ENCODE measurements at places on chromosomes 11 and 22. TPM values are rescaled to one million over a fixed set of nuclear protein-coding genes. Genes with fewer than 3 reads are reported as not detected.

DNA sequence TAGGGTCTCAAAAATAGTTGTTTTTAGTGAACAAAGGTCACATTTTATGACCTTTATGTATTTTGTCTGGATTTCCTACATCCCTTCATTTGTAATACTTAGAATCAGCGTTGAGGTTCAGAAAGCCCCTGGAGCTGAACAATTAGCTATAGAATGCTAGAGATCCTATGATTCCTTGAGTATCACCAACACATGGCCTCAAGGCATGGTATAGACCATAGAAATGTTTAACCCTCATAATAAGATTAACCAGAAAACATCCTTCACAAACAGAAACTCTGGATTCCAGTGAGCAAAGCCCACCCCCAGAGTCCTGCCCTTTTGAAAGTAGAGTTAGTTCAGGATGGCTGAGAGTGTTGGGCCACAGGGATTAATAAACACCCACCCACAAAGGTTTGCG, 77.3 kb downstream of the CYB5R2 start:
- no peak overlapping the region for H3K4me3 ChIP-seq
- DNase-seq = no peak
- H3K36me3 ChIP-seq = no peaks in the 10 kb centered on the region
- no peaks in the 10 kb centered on the region for H3K27me3 ChIP-seq

- DNase-seq = no peak
- H3K4me3 ChIP-seq = no peak overlapping the region
- H3K36me3 ChIP-seq = no peaks in the 10 kb centered on the region
Observed at GRCh38 chr11:116736763-116737162, 36.0 kb downstream of the BUD13 start.

The PNPLA2 gene
- 50.8 TPM for total RNA-seq

The MB gene
- total RNA-seq = not detected

DNA sequence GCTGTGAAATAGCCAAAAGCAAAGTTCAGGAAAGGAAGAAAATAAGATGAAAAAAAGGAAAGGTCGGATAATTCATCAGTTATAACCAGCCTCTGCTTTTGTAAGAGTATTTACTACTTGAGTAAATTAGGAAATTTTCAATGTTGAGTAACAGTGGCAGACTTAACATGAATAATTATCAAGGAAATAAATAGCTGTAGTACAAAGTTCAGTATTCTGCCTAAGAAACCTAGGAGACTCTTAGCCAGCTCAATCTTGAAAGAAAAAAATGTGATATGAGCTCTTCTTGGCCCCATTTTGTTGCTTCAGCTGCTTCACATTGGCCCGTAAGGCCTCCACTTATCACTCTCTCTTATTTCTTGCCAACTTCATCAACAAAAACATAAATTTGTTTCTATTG, 17.0 kb upstream of the DNAJB7 start:
- DNase-seq = no peak
- H3K36me3 ChIP-seq = peaks cover 12% of the 10 kb centered on the region
- H3K27me3 ChIP-seq = no peaks in the 10 kb centered on the region
- no peaks in the 10 kb centered on the region for H3K4me1 ChIP-seq
- no peak overlapping the region for H3K4me3 ChIP-seq
- H3K27ac ChIP-seq = no peak overlapping the region
